A549 treated with GW870086 at 1 μM for 4 hours (cell line): ENCODE measurements at places on chromosomes 2 and 18. TPM values are rescaled to one million over a fixed set of nuclear protein-coding genes. Genes with fewer than 3 reads are reported as not detected.

The RUFY4 gene
- total RNA-seq, result 0.23 TPM in 1 of 5 replicates, not detected in the others

The GREB1 gene
- 1.7 to 3.7 TPM (median 3.0 TPM) in 5 replicates for total RNA-seq

The GAREM1 gene
- total RNA-seq, result 4.9 to 6.9 TPM (median 6.1 TPM) in 5 replicates

The PID1 gene
- total RNA-seq, result 3.0 to 4.0 TPM (median 3.7 TPM) in 5 replicates

The IL1F10 gene
- not detected in 5 replicates for total RNA-seq

The EIPR1 gene
- total RNA-seq, result 40.4 to 42.7 TPM (median 41.4 TPM) in 5 replicates

The HOXD3 gene
- total RNA-seq, result 0.07 to 0.20 TPM (median 0.13 TPM) in 4 of 5 replicates, not detected in the other

The CPLX4 gene
- not detected in 5 replicates for total RNA-seq

The C1GALT1C1L gene
- 1.8 to 3.0 TPM (median 2.6 TPM) in 5 replicates for total RNA-seq

The B3GNT7 gene
- total RNA-seq, result 2.9 to 3.5 TPM (median 3.4 TPM) in 5 replicates

The CHRND gene
- not detected in 5 replicates for total RNA-seq

The CTLA4 gene
- not detected in 5 replicates for total RNA-seq

The DSG2 gene
- total RNA-seq, result 43.0 to 68.6 TPM (median 65.3 TPM) in 5 replicates

The UGT1A1 gene
- total RNA-seq, result 0.71 to 1.1 TPM (median 0.87 TPM) in 5 replicates

The UGT1A3 gene
- total RNA-seq, result 0.07 TPM in 1 of 5 replicates, not detected in the others

The ALPI gene
- total RNA-seq, result 0.06 to 0.15 TPM in 2 of 5 replicates, not detected in the others

The IL36RN gene
- total RNA-seq, result 0.05 to 0.08 TPM (median 0.05 TPM) in 3 of 5 replicates, not detected in the others

The TWIST2 gene
- total RNA-seq, result 9.9 to 17.5 TPM (median 16.6 TPM) in 5 replicates

The MDH1B gene
- total RNA-seq, result 1.1 to 2.3 TPM (median 1.5 TPM) in 5 replicates

The SLC30A3 gene
- 3.0 to 4.1 TPM (median 3.5 TPM) in 5 replicates for total RNA-seq

The LRP1B gene
- 0.01 TPM in 2 of 5 replicates, not detected in the others for total RNA-seq

The ATOH8 gene
- total RNA-seq, result 7.2 to 10.5 TPM (median 8.1 TPM) in 5 replicates

The SCN7A gene
- total RNA-seq, result not detected in 5 replicates

The ENOSF1 gene
- 22.2 to 29.3 TPM (median 24.8 TPM) in 5 replicates for total RNA-seq

The RAB1A gene
- total RNA-seq, result 201 to 251 TPM (median 240 TPM) in 5 replicates

The ACP1 gene
- 191 to 235 TPM (median 209 TPM) in 5 replicates for total RNA-seq

The MC5R gene
- total RNA-seq, result not detected in 5 replicates

The HOXD11 gene
- 6.5 to 7.7 TPM (median 6.6 TPM) in 5 replicates for total RNA-seq

The SEPTIN10 gene
- total RNA-seq, result 28.9 to 46.6 TPM (median 45.1 TPM) in 5 replicates

The MARS2 gene
- 11.2 to 12.3 TPM (median 12.1 TPM) in 5 replicates for total RNA-seq

The ALPP gene
- total RNA-seq, result 4.4 to 5.3 TPM (median 4.8 TPM) in 5 replicates

The SH3BP4 gene
- total RNA-seq, result 36.5 to 41.0 TPM (median 37.9 TPM) in 5 replicates

The ZNF385B gene
- total RNA-seq, result 0.15 to 0.18 TPM (median 0.17 TPM) in 3 of 5 replicates, not detected in the others

The ACTG2 gene
- total RNA-seq, result 0.29 to 0.47 TPM (median 0.37 TPM) in 4 of 5 replicates, not detected in the other

The STPG4 gene
- total RNA-seq, result not detected in 5 replicates

The POTEJ gene
- total RNA-seq, result not detected in 5 replicates

The POTEC gene
- total RNA-seq, result not detected in 5 replicates

The MLPH gene
- total RNA-seq, result 236 to 318 TPM (median 297 TPM) in 5 replicates

The CRYBA2 gene
- not detected in 5 replicates for total RNA-seq

The LINC00305 gene
- not detected in 5 replicates for total RNA-seq

The FEV gene
- not detected in 5 replicates for total RNA-seq

The CUL3 gene
- total RNA-seq, result 65.0 to 73.9 TPM (median 71.1 TPM) in 5 replicates

The MDH1 gene
- 241 to 260 TPM (median 252 TPM) in 5 replicates for total RNA-seq

The COLEC11 gene
- total RNA-seq, result 0.53 to 0.82 TPM (median 0.63 TPM) in 5 replicates

The GCG gene
- not detected in 5 replicates for total RNA-seq

The CELF4 gene
- not detected in 5 replicates for total RNA-seq

The PKDCC gene
- 17.2 to 22.3 TPM (median 20.3 TPM) in 5 replicates for total RNA-seq
